ENCODE measurements at places on chromosomes 11 and 22.

GRCh38 chr22:32018056-32018455 lies 25.0 kb upstream of the SLC5A1 start:
- DNase-seq = peak; percentile 77

GRCh38 chr11:93526346-93526633 lies 16.9 kb downstream of the SMCO4 start:
- DNase-seq = no peak

DNA sequence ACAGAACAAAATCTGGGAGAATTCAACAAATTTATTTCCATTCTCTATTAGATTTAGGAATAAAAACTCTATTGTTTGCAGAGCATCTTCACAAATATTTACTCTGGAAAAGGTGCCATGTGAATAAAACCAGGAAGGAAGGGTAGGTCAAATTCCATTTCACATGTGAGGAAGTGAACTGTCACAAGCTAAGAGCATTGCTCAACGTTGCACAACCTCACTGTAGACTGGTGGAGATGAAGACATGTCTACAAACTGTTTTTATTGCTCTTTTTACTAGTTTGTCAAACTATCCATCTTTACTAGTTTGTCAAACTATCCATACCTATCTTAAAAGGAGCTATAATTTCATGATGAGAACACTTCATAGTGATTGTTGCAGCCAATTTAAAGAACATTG lies 236.4 kb downstream of the CNTN5 start:
- peak; percentile 12 for DNase-seq

GRCh38 chr11:68678031-68678441 lies 6.3 kb upstream of the GAL start:
- DNase-seq = no peak

GRCh38 chr11:65290448-65291165 lies 24.1 kb upstream of the CDC42EP2 start:
- DNase-seq = peak; percentile 87

- no peak for DNase-seq
Observed at GRCh38 chr11:30587269-30587812, 1.2 kb upstream of the MPPED2 start.

GRCh38 chr11:128884703-128885338 lies 6.3 kb upstream of the KCNJ5 start:
- DNase-seq = peak; percentile 65

Data from bronchial epithelial cell (primary cell).